Glutamatergic neuron (in vitro differentiated cells): ENCODE measurements at places on chromosomes 5 and 9. TPM values are rescaled to one million over a fixed set of nuclear protein-coding genes. Genes with fewer than 3 reads are reported as not detected.

GRCh38 chr9:132002643-132003318, 76.9 kb downstream of the MED27 start:
- DNase-seq = no peak

PLPP7 gene
- total RNA-seq = 17.3 TPM

DNA sequence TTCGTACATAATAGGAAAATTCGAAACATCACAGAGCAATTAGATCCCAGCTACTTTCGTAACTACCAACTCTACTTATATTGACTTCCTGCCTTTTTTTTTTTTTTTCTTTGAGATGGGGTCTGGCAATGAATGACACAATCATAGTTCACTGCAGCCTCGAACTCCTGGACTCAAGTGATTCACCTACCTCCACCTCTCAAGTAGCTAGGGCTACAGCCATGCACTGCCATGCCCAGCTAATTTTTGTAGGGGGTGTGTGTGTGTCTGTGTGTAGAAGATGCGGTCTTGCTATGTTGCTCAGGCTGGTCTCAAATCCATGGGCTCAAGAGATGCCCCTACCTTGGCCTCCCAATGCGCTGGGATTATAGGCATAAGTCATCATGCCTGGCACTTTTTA, 5.8 kb upstream of the PAIP2 start:
- DNase-seq = no peak

LCP2 gene
- not detected for total RNA-seq

DNA sequence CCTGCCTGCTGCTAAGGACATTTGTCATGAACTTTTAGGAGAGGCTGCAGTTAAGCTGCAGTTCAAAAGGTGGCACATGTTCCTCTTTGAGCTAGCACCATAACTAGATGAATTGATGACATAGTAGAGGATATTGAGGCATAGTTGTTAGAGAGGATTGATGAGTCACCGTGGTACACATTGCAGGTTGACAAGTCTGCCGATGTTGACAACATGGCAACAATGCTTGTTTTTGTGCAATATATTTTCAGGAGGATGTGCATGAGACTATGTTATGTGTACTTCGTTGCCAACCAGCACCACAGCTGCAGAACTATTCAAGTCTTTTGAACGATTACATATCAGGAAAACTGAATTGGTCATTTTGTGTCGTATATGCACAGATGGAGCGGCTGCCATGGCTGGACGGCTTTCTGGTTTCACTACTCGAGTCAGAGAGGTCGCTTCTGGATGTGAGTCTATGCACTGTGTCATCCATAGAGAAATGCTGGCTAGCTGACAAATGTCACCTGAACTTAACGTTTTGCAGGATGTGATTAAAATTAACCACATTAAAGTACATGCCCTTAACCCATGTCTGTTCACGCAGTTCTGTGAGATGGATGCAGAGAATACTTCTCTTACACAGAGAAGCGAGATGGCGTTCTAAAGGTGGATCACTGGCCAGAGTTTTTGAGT, 24.2 kb downstream of the ANP32B start:
- no peak for DNase-seq
